GM12878 (cell line): ENCODE measurements at places on chromosomes 1 and 21. TPM values are rescaled to one million over a fixed set of nuclear protein-coding genes. Genes with fewer than 3 reads are reported as not detected.

DNA sequence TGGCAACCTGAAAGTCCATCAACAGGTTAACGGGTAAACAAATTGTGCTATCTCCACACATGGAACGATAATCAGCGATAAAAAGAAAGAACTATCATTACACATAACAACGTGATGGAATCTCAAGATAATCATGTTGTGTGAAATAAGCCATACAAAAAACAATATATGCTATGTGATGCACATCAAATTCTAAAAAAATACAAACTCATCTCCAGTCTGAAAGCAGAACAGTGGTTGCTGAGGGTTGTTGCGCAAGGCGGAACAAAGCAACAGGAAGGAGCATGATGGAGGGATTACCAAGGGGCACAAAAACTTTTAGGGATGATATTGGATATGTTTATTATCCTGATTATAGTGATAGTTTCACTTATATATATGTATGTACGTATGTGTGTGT, 324.8 kb downstream of the VAV3 start:
- DNase-seq = no peak

Gene TMOD4
- total RNA-seq = 1.2 TPM in 1 of 2 replicates, not detected in the other

DNA sequence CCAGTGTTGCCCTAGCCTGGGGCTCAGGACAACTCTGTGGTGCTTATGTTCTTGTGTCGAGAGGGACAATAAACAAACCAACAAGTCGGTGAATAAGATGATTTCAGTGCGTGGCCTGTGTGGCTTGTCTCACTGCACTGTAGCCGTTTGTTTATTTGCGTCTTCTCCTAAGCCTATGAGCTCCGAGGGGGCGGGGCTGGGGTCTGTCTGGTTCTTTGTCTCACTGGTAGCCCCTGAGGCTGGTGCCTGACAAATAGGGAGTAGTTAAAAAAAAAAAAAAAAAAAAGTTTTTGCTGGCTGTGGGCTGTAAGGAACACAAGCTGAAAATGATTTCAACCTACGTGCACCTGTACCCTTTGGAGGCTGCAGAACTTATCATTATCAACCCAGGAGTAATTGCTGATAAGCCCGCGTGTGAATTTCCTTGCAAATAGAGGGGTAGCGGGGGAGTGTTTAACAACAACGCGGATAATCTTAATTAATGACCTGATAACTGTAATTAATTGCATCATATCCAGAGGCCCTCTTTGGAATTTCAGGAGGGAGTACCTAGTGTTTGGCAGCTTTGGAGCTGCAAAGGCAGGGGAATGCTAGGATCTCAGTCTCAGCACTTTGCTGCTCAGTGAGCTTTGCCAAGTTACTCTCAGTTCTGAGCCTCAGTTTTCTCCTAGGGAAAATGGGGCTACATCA, 925 bp upstream of the ARHGEF10L start:
- no peak for DNase-seq

DNA sequence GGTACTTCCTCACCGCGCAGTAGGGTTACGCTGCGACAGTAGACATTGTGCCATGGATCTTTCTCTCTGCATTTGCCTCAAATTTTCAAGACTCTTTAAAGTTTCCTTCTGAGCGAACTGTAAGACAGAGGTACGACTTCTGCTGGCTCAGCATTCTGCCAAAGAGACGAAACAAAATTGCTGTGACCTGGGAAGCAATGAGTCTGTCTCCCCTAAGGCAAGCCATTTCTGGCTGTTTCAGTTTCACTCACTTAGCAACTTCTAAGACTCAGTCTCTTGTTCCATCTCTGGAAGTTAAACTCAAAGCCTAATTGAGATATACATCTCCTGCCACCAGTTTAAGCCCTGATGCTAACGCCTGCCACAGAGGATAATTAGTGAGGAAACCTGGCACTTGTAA, 510.9 kb upstream of the DAB1 start:
- no peak for DNase-seq

- DNase-seq = no peak
These were observed 15.7 kb downstream of the GPR3 start for GRCh38 chr1:27408151-27408550.

Gene TCHHL1
- total RNA-seq = not detected in 2 replicates

DNA sequence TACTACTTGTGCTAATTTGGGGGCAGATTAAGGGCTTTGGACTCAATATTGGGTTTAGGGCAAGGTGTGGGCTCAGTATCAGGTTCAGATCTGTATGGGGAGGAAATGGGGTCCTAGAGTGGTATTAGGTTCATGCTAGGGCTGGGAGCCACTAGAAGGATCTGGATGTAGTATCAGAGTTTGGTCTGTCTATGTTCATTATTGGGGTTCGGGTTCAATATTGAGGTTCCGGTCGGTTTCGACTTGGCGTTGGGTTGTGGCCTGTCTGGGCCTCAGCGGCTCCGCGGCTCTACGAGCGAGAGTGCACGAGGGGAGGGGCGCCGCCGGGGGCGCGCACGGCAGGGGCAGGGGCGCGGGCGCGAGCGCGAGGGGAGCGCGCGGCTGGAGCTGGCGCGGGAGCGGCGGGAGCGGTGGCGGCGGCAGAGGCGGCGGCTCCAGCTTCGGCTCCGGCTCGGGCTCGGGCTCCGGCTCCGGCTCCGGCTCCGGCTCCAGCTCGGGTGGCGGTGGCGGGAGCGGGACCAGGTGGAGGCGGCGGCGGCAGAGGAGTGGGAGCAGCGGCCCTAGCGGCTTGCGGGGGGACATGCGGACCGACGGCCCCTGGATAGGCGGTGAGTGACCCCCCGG, at the start of gene PTPRF:
Gene PTPRF (plus strand): TSS at position 401 of the 624 bp plus-strand sequence. CDS start 14,193 bp downstream, outside the sequence.
- no peak for DNase-seq

DNA sequence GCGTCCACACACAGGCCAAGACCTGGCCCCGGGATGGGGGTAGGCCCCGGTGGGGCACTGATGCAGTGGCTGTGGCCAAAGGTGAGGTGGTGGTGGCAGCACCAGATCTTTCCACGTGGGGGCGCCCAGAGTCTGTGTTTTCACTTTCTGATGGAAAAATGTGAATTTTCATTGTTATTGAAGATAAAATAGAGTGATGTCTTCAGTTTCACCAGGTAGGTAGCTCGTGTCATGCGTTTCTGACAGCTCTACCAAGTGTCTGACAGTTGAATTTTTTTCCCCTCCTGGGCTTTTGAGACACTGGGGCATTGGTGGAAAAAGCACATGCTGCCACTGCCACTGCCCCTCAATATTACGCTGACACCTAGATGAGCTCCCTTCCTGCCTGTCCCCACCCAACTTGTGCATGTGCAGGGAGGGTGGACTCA, 40.0 kb upstream of the MAGOH start:
- no peak for DNase-seq

Gene LCE2C
- total RNA-seq = not detected in 2 replicates
